ENCODE measurements at places on chromosomes 7 and 10. TPM values are rescaled to one million over a fixed set of nuclear protein-coding genes. Genes with fewer than 3 reads are reported as not detected.

DNA sequence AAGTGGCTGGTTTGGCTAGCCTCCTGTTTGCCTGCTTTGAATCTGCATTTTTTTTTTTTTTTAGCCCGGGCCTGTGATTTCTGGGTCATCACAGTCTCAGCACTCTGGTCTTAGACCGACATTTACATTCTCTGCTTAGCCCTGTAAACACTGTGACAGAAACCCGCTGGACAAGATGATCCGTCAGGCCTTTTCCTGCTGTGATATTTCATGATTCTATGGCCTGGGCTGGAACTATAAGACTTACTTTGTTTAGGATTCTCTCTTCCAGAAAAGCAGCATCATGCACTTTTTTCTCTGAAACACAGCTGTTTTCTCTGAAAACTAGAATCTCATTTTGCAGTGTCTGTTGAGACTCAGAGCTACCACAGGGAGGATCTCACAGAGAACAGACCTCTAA is 705.5 kb downstream of the GRID1 start:
- no peaks in the 10 kb centered on the region for H3K36me3 ChIP-seq
- DNase-seq = no peak
- H3K27me3 ChIP-seq = no peaks in the 10 kb centered on the region
- H3K4me3 ChIP-seq = no peak overlapping the region
- H3K4me1 ChIP-seq = no peaks in the 10 kb centered on the region

GRCh38 chr10:80167471-80168161 is 35.1 kb downstream of the PLAC9 start:
- peaks cover 14% of the 10 kb centered on the region for H3K4me1 ChIP-seq
- no peak overlapping the region for H3K4me3 ChIP-seq
- no peaks in the 10 kb centered on the region for H3K27me3 ChIP-seq
- H3K27ac ChIP-seq = no peak overlapping the region
- peaks cover 31% of the 10 kb centered on the region for H3K36me3 ChIP-seq
- no peak for DNase-seq

DNA sequence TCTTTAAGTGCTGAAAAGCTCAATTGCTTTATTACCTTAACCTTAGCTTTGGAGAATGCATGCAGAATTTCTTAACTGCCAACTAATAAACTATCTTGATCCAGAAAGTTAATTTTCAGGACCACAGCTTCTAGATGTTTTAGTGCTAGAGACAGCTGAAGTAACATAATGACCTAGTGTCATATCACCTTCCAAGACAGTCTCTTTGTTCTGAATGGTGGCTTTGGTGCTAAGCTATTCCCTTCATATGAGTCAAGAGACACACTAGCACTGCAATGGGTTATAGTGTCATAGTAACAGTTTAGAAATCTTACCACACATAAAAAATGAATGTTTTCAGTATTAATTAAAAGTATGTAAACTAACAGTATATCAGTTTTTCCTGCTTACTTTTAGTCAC is 115.4 kb upstream of the LRRN3 start:
- DNase-seq = no peak
- H3K27ac ChIP-seq = no peak overlapping the region
- peaks cover 42% of the 10 kb centered on the region for H3K4me1 ChIP-seq
- no peaks in the 10 kb centered on the region for H3K36me3 ChIP-seq

- H3K4me1 ChIP-seq = peaks cover 14% of the 10 kb centered on the region
- no peak overlapping the region for H3K27ac ChIP-seq
- peaks cover 2% of the 10 kb centered on the region for H3K36me3 ChIP-seq
- H3K4me3 ChIP-seq = no peak overlapping the region
These were observed 6.6 kb upstream of the ZNF282 start for GRCh38 chr7:149188637-149189259.

- H3K4me1 ChIP-seq = peaks cover 21% of the 10 kb centered on the region
- peaks cover 2% of the 10 kb centered on the region for H3K27me3 ChIP-seq
- H3K27ac ChIP-seq = peak overlapping the region; percentile 52
- no peak for DNase-seq
These were observed 32.9 kb upstream of the ANKRD2 start for GRCh38 chr10:97539523-97540200.

GRCh38 chr10:129725482-129725881 is 238.6 kb downstream of the EBF3 start:
- no peaks in the 10 kb centered on the region for H3K4me1 ChIP-seq
- DNase-seq = no peak
- no peaks in the 10 kb centered on the region for H3K27me3 ChIP-seq
- H3K4me3 ChIP-seq = no peak overlapping the region
- H3K27ac ChIP-seq = no peak overlapping the region
- no peaks in the 10 kb centered on the region for H3K36me3 ChIP-seq

GRCh38 chr10:112361951-112362751 is 11.8 kb upstream of the ACSL5 start:
- no peaks in the 10 kb centered on the region for H3K4me1 ChIP-seq
- H3K27ac ChIP-seq = no peak overlapping the region

DNA sequence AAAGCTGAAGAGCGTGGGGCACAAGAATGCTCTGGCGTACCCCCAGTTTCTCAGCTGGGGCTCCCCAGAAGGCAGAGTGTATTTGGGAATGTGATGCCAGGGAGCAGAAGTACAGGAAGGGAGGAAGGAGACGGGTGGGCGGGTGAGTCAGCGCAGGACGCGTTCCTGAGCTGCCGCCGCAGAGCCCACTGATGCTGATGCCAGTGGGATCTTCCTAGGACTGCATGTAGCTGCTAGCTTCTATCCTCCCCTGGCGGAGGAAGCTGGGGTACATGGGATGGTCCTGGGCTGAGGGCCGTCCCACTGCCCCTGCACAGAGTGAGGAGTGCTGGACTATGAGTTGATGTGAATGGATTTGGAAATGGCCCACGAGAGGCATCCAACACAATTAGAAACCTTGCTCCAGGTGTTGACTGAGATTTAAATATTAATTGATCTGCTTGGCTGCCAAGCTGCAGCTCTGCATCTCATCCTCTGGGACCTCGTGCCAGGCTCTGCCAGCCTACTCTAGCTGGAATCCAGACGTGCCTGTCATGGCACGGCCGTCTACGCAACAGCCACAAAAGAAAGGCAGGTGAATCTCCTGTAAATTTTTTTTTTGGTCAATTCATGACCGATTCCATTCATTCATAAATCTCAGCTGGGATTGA is 66.2 kb upstream of the RHEB start:
- H3K4me3 ChIP-seq = no peak overlapping the region
- no peak overlapping the region for H3K27ac ChIP-seq
- DNase-seq = no peak
- H3K36me3 ChIP-seq = no peaks in the 10 kb centered on the region
- H3K4me1 ChIP-seq = no peaks in the 10 kb centered on the region

- H3K36me3 ChIP-seq = peaks cover 3% of the 10 kb centered on the region
- H3K27me3 ChIP-seq = no peaks in the 10 kb centered on the region
- H3K4me3 ChIP-seq = no peak overlapping the region
- no peaks in the 10 kb centered on the region for H3K4me1 ChIP-seq
- no peak overlapping the region for H3K27ac ChIP-seq
These were observed 102.1 kb downstream of the FOXL3 start for GRCh38 chr7:391961-392524.

AKR1C4 gene
- total RNA-seq = not detected

CALCR gene
- not detected for total RNA-seq

CPEB3 gene
- 2.5 TPM for total RNA-seq

OPN4 gene
- not detected for total RNA-seq

IFIT5 gene
- 8.7 TPM for total RNA-seq
